SW 1271 (cell line): ENCODE measurements at places on chromosomes 2 and 18.

GRCh38 chr2:59745085-59745484 is 808.4 kb downstream of the BCL11A start:
- DNase-seq: no peak

DNA sequence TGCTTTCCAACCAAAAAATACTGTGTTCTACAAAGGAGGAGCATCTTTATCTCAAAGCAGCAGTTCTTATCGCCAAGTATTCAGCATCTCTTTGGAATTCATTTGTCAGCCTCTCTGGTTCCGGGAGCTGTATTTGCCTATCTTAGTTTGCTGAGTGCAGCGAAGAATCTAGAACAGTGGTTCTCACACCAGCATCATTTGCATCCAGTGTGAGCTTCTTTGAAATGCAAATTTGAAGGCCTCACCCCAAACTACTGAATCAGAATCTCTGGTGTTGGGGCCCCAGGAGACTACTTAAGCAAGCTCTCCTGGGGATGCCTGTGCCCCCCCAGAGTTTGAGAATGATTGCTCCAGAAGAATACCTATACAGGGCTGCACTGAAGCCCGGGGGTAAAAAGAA is 1.5 kb upstream of the PTPN2 start:
- no peak for DNase-seq

- no peak for DNase-seq
These were observed 309.5 kb upstream of the HS6ST1 start for GRCh38 chr2:128628206-128628605.

- no peak for DNase-seq
These were observed 516.7 kb downstream of the NR4A2 start for GRCh38 chr2:155815851-155816250.

- no peak for DNase-seq
These were observed 2.8 kb downstream of the DUSP2 start for GRCh38 chr2:96142217-96143113.

- no peak for DNase-seq
These were observed 23.5 kb downstream of the STEAP3 start for GRCh38 chr2:119246884-119247843.

- peak; percentile 91 for DNase-seq
These were observed 30.5 kb downstream of the LAMA3 start for GRCh38 chr18:23719634-23720201.

GRCh38 chr2:130836501-130837174 is at the start of gene ARHGEF4:
ARHGEF4 (plus strand) TSS chr2:130836914; CDS start chr2:130836954, 40 bp downstream.
- no peak for DNase-seq

- no peak for DNase-seq
These were observed 465.0 kb upstream of the CWC22 start for GRCh38 chr2:180472133-180472532.

- DNase-seq: no peak
These were observed 36.1 kb downstream of the PPP4R1 start for GRCh38 chr18:9578306-9578705.

- no peak for DNase-seq
These were observed 8.3 kb upstream of the YWHAQ start for GRCh38 chr2:9639000-9639602.

DNA sequence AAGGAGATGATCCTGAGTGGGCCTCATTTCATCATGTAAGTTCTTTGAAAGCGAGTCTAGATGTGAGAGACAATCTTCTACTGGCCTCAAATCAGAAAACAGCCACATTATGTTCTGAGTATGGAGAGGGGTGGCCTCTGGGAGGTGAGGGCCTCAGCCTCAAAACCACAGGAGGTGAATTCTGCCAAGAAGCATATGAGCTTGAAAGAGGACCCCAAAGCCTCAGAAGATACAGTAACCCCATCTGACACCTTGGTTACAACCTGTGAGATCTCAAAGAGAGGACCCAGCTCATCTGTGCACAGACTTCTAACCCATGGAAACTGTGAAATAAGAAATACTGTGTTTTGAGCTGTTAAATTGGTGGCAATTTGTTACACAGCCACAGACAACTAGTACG is 200.1 kb downstream of the ARHGAP15 start:
- DNase-seq: no peak

DNA sequence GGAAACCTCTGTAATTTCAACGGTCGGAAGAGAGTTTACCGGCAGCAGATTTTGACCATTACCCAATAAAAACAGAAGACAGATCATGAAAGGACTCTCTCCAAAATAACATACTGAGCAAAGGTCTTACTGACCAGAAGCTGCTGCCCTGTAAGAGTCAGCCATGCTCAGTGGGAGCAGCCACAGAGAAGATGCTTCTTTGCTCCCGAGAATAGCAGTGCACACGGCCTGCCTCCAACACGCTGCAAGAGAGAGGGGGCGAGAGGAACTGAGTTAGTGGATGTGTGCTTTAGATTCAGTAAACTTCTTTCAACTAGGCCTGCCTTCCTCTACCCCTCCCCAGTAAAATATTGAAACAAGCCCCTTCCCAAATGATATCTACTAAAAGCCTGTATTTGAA is 103.7 kb downstream of the NCK2 start:
- DNase-seq: no peak

GRCh38 chr2:6290217-6291015 is 575.3 kb downstream of the CMPK2 start:
- no peak for DNase-seq

DNA sequence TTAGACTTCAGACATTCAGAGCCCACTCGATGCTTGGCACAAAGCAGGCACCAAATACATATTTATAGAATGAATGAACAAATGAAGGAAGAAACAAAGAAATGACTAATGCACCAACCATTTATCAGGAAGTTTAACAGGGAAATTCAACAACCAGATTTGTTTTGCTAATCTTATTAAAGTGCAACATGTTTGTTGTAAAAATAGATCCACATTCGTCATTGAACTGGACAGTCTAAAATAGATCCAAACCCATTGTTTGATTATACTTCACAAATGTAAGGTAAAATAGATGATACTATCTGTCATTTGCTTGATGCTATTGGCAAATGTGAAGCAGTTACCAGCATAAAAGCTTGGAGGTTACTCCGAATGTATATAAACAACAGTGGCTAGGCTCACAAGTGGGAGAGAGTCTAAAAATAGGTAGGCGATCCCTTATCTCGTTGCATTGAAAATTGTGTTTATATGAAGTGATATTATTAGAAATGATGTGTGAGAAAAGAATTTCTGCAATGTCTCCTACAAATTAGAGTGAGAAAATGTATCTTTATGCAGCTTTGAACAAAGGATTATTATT is 246.2 kb downstream of the NEDD4L start:
- DNase-seq: no peak

DNA sequence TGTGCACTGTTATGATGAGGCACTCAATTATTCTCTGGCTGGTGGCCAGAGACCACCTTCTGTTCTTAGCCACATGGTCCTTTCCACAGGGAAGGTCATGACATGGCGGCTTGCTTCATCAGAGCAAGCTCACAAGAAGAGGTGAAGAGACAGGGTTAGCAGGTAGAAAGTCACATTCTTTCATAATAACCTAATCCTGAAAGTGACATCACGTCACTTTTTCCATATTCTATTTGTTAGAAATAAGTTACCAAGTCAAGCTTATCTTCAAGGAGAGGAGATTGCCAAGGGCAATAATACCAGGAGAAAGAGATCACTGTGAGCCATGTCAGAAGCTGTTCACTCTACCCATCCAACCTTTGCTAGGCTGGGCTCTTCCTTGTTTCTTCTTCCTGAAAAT is 139.4 kb downstream of the OSR1 start:
- DNase-seq: no peak

- DNase-seq: no peak
These were observed 3.9 kb downstream of the BOD1L2 start for GRCh38 chr18:57150828-57151227.

GRCh38 chr2:42055573-42056514 is 8.0 kb downstream of the PKDCC start:
- no peak for DNase-seq

DNA sequence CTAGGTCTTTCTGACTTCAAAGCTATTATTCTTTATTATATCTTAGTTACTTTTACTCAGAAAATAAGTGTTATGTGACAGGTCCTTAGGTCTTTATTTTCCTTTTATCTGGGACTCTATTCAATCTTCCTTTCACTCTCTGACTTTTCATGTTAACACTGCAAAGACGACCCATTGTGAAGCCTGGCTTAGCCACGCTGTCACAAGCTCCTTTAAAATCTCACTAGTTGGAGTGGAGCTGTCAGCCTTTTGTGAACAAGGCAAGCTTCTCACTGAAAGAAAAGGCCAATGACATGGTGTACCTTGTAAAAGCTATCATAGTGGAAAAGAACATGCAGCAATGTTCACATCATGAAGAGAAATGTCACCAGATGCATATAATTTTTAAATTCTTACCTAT is 1130.7 kb upstream of the FAM98A start:
- DNase-seq: no peak

DNA sequence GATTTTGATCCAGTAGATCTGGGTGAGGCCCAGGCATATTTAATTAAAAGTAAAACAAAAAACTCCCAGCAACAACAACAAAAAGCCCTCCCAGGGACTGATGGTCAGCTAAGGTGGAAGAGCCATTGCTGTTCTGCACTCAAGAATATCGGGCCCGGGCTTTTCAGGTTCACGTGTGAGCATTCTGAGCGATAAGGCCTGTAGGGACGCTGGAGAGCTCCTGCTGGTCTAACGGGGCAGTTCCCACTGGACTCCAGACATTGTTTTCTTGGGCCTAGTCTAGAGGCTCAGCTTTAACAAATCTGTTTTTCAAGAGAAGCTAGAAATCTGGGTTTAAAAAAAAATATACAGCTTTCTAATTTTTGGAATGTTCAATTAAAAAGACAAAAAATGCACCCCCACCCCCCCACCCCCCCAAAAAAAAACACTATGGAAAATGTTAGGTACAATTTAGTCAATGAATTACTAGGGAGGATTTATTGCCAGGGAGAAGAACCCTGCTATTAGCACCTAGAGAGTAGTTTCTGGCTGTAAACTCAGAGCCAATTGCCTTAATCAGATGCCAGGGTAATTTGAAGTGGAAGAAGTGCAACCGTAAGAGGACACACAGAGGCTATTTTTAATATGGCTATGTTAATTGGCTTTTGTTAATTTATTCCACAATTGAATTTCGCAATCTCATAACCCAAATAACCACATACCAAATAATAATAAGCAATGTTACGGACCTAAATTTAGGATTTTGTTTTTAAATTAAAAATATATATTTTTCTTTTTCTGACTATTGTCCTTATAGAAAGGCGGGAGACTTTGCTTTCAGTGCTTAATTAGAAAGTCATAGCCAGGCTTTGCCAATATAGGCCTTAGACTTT is 78.9 kb downstream of the MAP4K4 start:
- DNase-seq: no peak

- no peak for DNase-seq
These were observed 3.8 kb downstream of the KCNJ13 start for GRCh38 chr2:232772531-232772930.

GRCh38 chr2:197383825-197384224 is 51.0 kb downstream of the SF3B1 start:
- no peak for DNase-seq

- DNase-seq: no peak
These were observed 533.0 kb downstream of the PLCL1 start for GRCh38 chr2:198337368-198337767.

DNA sequence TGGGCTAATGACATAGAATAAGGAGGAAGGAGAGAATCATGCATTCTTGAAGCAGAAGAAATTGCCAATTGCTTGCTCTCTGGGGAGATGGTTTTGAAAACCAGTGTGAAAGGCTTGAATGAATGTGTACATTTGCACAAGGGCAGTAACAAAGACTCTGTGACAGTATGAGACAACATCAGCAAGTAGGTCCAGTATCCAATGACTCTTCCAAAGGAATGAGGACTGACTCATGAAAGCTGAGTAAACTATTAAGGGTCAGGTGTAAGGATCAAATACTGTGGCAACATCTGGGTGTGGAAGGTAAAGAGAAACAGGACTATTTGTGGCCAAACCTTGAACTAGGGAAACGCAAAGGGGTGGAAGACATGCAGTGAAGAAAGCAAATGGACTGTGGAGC is 886.0 kb upstream of the CHAC2 start:
- DNase-seq: no peak

GRCh38 chr2:85057226-85057962 is 75.8 kb upstream of the TCF7L1 start:
- no peak for DNase-seq

- peak; percentile 73 for DNase-seq
These were observed 30.2 kb downstream of the PRKCE start for GRCh38 chr2:45681675-45682074.

- no peak for DNase-seq
These were observed 9.3 kb upstream of the AGBL5 start for GRCh38 chr2:27042159-27042661.

GRCh38 chr2:193228276-193228675 is 1033.5 kb upstream of the TMEFF2 start:
- no peak for DNase-seq

DNA sequence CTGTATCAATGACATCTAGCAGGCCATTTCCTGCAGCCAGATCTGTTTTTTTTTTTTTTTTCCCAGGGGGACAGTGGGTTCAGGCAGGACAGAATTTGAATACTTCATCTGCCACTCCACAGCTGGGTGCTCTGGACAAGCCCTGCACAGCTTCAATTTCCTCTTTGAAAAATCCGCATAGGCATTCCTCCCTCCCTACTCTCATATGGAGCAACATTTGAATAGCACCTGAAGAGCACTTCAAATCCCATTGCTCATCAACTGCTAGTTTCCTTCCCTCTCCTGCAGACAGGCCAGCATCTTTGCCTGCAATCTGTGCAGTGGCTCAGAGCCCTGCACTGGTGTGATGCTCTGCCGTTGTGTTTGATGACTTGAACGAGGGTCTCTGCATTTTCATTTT is 326.3 kb downstream of the TSN start:
- no peak for DNase-seq

DNA sequence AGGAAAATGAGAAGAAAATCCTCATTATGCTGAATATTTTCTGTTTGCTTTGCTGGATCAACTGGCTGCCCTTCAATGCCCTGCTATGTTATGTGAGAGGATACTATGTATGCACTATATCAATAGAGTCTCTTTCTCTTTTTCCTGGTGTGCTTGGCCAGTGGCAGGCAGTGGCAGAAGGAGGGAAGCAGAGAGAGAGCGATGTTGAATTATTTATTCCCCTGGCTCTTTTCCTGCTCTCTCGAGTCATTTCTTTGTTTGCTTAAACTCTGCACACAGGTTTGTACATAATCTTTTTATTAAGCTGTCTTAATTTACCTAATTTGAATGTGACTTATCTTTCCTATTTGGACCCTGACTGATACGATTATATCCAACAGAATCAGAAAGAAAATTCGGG is 1727.3 kb downstream of the SUCLG1 start:
- no peak for DNase-seq

GRCh38 chr2:71254776-71255175 is 27.9 kb upstream of the PAIP2B start:
- no peak for DNase-seq

DNA sequence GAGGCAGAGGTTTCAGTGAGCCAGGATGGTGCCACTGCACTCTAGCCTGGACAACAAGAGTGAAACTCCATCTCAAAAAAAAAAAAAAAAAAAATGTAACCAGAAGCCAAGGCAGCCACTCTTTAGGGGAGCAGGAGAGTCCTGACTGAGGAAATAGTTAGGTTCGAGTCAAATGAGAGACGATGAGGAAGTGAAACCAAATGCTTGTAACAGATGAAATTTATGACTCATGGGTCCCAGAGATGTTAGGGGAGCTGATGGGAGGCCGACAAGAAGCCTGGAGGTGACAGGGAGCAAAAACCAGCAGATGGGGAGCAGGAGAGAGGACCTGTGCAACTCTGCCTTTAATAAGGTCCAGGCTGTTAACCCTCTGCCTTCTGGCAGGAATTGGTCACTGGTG is 756.1 kb upstream of the DDX18 start:
- DNase-seq: no peak
